ENCODE measurements at places on chromosomes 3 and 15.

GRCh38 chr15:88395872-88396781, 71.1 kb downstream of the MRPL46 start:
- no peak for DNase-seq

GRCh38 chr3:194773771-194774455, 88.2 kb downstream of the FAM43A start:
- DNase-seq: no peak

- DNase-seq: no peak
Measured at GRCh38 chr3:79761441-79761840, 6.4 kb downstream of the ROBO1 start.

DNA sequence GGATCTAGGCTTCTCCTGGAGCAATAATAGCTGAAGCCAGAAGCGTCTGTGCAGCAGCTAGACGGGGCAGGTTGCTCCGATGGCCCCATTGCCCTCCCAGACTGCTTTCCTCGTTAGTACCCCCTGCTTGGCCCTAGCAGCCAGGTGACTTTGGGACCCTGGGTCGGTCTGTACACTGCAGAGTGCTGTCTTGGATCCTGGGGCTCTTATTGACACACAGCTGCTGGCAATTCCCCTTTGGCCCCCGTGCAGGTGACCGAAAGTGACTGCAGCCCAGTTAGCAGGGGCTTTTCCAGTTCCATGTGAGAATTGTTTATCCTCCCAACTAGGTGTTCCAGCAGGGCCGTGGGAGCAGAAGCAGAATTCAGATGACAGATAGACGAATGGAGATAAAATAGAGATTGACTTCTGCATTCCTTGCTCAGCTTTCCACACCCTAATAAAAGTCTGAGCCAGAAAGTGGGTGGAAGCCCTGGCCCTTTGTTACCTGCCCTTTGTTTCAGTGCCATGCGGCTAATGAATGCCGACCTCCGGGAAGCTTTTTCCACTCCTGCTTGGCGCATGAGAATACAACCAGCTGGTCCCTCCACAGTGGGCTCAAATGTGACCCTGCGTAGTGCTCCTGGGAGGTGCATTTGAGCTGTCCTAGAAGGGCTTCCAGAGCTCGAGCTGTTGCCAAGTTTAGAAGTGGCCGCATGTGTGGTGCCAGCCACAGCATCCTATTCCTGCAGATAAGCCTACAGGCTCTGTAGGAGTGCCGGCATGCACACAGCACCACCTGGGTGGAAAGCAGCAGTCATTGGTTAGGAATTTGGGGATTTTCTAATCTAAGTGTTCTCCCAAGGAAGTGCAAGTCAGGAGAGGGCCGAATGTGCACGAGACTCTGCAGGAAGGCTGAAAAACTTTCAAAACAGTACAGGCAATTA, 94.4 kb downstream of the SLCO3A1 start:
- DNase-seq: peak; percentile 29

DNA sequence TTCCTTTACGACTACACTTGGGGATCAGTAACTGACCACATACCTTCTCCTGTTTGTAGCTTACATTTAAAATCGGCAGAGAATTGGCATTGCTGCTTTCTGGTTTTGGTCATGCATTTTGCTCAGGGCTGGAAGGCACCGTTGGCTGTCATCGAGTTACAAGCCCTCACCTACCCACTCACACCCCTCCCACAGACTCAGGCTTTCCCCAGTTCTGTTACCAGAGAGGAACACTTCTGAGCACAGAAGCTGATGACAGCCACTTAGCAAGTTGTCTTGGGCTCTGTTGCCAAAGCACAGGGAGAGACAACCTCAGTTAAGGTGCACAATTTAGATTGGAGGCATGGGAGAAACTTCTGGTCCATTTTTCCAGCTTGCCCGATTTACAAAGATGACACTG, 204.8 kb upstream of the TOPAZ1 start:
- no peak for DNase-seq

DNA sequence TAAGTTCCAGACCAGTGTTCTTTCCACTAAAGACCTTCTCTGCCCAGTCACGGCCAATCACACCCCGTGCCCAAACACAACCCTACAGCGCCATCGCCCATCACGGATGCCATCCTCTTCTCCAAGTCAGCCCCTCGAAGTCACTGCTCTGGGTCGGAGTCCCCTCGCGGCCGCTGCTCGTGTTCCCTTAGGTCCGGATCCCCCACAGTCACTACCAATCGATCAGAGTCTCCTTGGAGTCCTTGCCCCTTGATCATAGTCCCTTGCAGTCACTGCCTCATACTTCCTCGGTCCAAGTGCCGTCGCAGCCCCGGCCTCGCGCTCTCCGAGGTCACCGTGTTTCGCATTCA, 461 bp downstream of the PCYT1A start:
- DNase-seq: no peak

DNA sequence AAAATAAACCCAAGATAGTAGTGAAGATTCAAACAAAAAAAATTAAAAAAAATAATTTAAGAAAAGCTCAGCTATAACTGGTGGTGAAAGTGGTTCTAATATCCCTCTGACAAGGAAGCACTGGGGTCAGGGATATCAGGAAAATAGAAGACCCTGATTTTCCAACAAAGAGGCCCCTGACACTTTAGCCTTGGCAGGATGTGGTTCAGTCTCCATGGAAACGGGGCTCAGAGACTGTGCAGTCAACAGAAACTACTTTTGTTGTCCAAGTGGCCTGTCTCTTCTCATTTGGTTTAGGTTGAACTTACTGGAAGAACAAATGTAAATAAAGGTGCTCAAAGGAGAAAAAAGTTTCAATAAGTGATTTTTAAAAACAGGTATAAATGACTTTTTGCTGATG, 27.2 kb downstream of the INTS14 start:
- DNase-seq: no peak

- DNase-seq: no peak
Measured at GRCh38 chr15:23516866-23517265, 48.6 kb upstream of the MKRN3 start.

GRCh38 chr3:193971966-193972365, 164.0 kb upstream of the HES1 start:
- no peak for DNase-seq

DNA sequence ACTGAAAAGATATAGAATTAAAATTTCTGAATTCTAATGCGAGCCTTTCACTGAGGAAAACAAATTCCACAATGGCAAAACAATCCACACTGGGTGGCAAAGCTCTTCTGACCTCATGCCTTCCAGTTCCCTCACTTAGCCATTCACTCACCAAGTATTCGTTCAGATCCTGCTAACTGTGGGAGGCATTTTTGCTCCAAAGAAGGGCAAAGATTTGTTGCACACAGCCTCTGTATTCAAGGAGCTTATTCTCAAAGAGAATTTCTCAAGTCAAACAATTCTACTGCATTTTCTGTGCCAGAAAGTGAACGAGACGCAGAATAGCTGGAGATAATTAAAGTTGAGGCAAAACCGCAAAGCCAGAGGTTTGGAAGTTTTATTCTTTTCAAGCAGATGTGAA, 77.3 kb downstream of the CPNE4 start:
- no peak for DNase-seq

DNA sequence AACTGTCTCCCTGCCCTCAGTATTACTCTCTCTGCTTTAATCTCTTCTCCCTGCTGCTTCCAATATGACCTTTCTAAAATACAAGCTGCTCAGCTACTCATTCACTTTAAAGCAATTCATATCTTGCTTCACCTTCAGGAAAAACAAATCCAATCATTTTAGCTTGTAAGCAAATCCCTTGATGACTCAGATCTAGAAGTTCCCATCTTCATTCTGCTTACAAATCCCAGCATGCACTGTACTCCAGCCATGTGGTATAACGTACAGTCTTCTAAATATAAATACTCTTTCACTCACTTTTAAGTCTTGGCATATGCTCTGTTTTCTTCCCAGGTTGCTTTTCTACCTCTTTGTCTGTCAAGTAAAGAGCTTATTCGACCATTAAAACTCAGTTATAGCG, 1009.1 kb upstream of the SEMA6D start:
- DNase-seq: no peak

DNA sequence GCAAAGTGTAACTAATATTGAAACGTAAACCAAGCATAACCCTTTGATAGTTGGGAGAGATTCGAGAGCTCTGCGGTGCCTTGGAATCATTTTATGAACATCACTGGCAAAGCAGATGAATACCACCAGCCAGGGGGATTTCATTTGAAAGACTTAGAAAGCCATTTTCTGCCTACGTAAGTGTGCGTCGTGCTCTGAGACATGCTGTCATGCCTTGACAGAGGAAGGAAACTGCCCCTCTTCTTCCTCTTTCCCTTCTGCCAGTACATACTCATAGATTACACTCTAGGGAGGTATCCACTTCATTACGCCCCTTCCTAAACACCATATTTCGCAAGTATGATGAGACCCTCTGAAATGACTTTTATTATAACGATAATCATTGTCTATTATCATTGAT, 3.3 kb upstream of the MTHFS start:
- DNase-seq: no peak

GRCh38 chr3:165984589-165984988, 147.4 kb upstream of the BCHE start:
- DNase-seq: no peak

DNA sequence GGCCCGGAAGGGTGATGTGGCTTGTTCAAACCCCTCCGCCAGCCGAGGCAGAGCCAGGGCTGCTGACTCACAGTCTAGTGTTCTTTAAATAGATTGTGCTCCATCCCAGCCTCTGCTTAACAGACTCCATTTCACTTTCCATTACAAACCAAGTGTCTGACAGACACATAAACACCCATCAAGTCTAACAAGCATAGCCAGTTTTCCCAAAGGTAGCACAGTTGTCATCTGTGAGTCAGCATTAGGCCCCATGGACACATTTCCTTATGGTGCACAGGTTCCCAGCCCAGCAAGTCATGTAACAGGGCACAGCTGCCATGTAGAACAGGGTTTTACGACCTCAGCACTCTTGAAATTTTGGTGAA, 109.9 kb upstream of the RAP2B start:
- DNase-seq: peak; percentile 69

DNA sequence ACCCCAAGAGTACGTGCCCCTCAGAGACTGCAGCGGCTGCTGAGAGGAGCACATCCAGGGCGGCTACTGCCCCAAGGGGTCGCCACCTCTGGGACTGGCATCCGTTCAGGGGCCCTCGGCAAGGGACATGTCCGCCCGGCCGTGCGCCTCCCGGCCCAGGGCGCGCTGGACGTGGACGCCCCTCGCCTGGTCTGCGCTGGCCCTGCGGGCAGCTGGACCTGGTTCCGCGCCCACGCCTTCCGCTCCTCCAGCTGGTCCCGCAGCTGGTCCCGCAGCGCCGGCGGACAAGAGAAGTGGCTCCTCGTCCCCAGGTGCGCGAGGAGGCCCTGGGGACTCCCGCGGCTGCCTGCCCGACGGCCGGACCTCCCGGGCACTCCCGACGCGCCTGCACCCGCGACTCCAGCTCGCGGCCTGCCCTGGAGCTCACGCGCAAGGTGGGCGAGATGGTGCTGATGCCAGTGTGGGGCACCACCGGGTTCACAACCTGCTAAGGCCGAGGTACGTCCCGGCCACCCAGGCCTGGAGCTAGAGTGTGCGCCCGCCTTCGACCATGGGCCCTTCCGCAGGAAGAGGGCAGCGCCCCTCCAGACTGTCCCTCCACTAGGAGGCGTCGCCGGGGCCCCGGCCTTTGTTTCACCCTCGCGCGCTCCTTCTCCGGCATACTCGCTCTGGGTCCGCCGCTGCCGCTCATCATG, 14.4 kb upstream of the GP9 start:
- DNase-seq: no peak

DNA sequence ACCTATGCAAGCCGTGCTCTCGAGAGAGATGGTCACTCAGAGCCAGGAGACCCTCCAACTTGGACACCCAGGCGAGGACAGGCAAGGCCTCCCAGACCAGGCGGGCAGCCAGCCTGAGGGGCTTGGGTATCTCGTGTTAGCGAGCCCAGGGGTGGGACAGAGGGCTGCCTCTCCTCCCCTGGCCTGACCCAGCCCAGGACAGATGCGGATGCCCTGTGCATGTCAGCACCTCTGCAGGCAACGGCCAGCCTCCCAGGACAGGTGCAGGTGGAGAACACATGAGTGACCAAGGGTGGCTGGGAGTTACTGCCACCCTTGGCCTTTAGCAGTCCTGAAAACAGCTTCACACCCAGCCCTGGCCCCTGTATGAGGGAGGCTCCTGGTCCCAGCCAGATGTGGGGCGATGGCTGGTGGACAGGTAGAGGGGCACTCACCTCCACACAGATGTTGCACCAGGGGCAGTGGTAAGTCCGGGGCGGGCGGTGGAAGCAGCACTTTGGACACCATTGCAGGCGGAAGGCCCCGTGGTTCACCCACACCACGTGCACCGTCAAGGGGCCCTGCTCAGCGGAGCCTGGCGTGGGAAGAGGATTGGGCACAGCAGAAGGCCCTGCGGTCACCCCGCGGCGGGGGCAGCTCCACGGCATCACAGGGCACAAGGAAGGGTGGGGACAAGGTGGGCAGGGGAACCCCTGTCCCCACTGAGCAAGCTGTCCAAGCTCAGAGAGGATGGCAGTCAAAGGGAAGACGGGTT, 2.1 kb downstream of the ZDHHC19 start:
- no peak for DNase-seq

DNA sequence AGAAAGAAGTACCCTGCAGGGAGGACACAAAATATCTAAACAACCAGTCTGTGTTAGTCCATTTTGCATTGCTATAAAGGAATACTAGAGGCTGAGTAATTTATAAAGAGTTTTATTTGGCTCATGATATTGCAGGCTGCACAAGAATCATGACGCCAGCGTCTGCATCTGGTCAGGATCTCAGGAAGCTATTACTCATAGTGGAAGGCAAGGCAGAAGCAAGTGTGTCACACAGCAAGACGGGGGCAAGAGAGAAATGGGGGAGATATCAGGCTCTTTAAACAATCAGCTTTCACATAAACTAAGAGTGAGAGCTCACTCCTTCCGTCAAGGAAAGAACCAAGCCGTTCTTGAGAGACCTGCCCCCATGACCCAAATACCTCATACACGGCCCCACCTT, 614.8 kb downstream of the ZIC1 start:
- DNase-seq: peak; percentile 54

DNA sequence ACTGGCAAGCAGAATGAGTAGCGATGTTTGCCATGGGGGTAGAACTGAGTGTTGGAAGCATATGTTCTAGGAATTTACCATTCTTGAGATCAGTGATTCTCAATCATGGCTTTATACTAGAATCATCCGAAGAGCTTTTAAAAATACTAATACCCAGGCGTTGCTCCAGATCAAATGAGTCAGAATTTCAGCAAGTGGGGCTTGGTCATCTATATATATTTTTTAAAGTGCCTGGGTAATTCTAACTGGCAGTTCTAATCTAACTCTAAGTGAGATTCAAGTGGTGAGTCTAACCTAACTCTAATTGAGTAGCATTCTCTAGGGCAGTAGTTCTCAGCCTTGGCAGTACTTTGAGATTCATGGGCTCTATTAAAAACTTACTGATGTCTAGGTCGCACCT, 20.8 kb downstream of the TM4SF1 start:
- DNase-seq: no peak

Measured in AG04450 (cell line).